ENCODE measurements at places on chromosomes 6 and 20.
A peak's percentile ranks its signal among the peaks of the same experiment; 100 is the strongest.

DNA sequence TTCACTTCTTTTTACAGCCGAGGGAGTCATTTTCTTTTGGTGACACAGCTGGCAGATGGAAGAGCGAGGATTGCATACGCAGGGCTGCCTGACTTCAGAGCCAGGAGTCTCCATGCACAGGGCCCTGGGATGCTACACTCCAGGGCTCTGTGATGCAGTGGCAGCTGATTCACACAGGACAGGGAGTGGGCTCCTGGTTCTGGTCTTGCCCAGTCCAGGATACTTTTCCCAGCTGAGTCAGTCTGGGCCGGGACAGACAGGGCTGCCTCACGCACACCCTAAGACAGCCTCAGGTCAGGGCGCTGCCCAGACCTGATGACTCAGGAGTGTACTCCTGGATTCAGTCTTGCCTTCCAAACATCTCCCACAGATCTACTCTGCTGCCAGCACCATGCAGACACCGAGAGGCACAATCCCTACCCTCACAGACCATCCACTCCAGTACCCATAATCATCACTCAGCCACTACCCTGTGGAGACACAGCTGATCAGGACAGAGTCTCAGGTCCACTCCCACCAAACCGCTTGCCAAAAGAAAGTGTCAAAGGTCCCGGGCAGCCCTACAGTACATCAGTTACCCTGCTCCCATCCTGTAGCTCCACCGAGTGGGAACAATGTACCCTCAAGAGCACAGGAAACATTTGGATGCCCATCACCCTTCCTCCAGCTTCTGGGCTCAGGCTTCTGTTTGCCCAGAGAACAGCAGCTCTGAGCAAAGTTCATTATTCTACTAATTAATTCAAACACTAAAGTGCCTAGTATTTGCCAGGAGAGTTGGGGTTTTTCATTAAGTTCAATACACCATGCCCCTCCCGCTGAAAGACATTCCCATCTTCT lies 11.5 kb downstream of the SDC4 start:
- peak; percentile 93 for DNase-seq

DNA sequence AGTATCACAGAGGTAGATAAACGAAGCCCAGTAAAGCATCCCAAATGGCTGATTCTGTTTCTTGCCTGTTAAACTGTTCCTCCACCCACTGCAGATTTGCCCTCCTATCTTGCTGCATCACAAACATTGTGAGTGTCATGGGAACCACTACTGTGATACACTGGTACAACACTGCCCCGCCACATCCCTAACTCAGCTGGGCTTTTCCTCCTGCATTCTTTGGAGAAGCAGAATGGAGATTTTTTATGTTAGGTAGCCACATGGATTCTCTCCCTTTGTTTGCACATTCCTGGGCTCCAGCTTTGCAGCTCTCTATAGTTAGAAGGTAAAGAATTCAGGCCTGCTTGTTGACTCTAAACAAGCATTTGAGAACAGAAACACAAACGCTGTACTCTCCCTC lies 234.1 kb downstream of the TMEM242 start:
- DNase-seq, result no peak

DNA sequence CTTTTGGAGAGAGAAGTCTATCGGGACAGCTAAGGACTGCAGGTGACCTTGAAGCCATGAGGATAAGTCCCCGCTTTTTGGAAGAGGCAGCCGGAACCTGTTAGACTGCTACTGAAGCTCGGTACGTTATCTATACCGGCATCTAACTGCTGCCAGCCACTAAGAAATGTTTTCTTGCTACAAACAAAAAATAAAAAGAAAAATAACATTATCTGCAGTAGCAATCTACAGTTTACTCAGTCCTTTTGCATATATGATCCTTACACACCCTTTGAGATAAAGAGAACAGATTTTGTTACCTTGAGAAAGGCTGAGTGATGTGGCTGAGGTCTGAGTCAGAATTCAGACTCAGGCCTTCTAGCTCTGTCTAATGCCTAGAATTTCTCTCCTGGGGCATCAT lies 314.6 kb downstream of the CDH26 start:
- no peak for DNase-seq

DNA sequence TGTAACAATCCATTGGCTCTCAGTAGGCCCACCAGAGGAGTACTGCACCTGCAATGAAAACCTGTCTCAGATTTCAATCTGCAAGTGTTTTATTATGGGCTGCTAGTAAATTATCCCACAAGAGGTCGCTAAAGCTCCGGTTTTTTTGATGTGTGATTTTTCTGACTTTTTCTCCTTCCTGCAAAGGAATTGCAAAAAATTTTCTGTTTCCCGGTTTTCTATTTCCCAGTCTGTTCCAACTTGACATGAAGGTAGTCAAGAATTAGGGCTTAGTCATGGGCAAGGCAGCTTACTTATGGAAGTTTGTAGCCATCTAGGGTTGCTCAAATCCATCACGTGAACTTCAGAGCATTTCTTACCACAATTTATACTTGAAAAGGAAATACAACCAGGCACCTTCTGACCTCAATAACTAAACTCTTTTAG lies 38.5 kb upstream of the AHI1 start:
- no peak for DNase-seq

- DNase-seq, result no peak
Measured at GRCh38 chr20:23126281-23127061, 40.3 kb upstream of the CD93 start.

DNA sequence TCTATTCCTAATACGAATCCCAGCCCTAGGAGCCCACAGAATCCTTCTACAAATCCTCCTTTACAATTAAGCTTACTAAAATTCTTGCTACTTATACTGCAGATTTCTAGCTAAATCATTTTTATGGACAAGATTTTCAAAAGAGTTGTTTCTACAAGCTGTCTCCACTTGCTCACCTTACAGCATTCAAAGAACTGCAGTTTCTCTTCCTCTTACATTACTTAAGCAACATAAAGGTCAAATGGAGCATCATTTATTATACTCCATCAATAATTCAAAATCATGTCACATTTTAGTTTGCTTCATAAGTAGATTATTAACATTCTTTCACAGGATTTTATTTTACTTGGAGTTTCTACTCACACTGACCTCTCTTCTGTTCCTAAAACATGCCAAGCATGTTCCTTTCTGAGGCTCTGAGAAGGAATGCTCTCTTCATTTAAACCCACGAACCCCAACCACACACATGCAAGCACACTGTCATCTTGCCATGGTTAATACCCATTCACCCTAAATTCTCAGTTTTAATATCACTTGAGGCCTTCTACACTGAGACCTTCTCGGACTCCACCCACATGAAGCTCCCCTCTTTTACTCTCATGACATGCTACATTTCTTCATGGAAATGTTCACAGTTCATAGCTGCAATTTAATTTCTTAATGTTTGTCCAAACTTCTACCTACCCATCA lies 388.2 kb downstream of the TBC1D32 start:
- DNase-seq, result no peak

GRCh38 chr6:154848580-154848979 lies 115.4 kb downstream of the SCAF8 start:
- DNase-seq, result no peak

GRCh38 chr6:146097586-146097985 lies 68.7 kb downstream of the GRM1 start:
- no peak for DNase-seq

Measured in ascending aorta (tissue), 2 donors.